ENCODE measurements at places on chromosomes 6 and 20. TPM values are rescaled to one million over a fixed set of nuclear protein-coding genes. Genes with fewer than 3 reads are reported as not detected.

The LY6G6F gene
- total RNA-seq: not detected

DNA sequence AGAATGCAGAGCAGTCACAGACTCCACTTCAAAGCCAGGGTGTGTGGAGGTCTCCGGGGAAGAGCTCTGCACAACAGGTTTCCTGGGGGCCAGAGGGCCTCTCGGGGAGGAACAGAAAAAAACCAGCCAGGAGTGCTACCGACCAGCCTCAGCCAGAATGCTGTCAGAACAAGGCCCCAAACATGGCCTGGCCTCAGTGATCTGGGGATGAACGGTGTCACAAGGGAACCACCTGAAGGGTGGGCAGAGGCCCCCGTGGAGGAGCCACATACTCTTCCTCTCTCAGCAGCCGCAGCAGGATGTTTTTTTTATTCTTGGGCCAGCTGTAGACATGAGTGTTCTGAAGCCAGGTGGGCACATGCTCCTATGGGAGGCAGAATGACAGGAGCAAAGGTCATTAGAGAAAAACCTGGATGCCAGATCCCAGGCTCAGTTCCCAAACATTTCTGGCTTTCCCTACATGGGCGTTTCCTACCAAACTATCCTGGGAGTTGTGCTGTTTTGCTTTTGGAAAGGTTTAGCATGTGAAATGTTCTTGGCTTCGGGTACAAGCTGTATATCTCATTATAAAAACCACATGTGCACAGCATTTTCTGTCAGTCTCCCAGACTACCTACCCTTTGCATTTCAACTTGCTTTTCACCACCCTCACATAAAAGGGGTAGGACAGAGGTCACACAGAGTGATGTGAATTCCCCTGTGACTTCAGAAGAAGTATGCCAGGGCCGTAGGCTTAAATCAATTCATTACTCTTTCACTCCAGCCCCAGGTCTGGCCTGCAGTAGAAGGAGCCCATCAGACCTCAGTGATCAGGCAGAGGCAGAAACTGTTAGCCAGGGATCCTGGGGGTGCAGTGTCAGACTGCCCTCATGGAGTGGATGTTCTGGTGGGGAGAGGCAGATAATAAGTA lies 46.2 kb downstream of the TRAF3IP2 start:
- no peak for DNase-seq

The SDC4 gene
- total RNA-seq: 28.1 TPM

GRCh38 chr6:93721386-93722048 lies 302.2 kb upstream of the EPHA7 start:
- DNase-seq: no peak

The PRSS16 gene
- 1.3 TPM for total RNA-seq

The SLC22A2 gene
- not detected for total RNA-seq

GRCh38 chr6:36753671-36754405 lies 56.2 kb downstream of the RAB44 start:
- no peak for DNase-seq

DNA sequence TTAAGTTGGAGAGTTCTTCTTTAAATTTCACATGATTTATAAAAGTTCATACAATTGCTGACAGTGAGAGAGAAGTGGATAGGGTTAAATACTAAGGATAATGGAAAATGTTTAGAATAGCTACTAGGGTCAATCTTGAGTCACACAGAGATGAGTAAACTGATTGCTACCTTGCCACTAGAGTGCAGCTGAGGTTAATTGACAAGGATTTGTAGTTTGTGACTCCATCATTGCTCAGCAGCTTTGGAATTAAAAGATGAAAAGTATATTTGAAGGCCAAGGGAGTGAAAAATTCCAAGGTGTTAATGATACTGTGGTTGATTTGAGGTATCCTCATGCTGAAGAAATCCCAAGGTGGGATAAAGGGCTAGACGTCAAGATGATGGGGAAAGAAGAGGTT lies 524.0 kb downstream of the UTRN start:
- no peak for DNase-seq

DNA sequence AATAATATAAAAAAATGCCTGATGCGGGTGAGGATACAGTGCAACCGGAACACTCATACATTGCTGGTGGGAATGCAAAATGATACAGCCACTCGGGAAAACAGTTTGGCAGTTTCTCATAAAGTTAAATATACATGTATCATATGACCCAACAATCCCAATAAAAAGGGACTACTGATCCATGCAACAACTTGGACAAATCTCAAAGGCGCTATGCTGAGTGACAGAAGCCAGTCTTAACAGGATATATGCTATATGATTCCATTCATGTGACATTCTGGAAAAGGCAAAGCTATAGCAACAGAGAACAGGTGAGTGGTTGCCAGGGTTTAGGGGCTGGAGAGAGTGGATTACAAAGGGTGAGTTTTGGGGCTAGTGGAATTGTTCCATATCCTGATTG lies 170.2 kb upstream of the MLN start:
- no peak for DNase-seq

DNA sequence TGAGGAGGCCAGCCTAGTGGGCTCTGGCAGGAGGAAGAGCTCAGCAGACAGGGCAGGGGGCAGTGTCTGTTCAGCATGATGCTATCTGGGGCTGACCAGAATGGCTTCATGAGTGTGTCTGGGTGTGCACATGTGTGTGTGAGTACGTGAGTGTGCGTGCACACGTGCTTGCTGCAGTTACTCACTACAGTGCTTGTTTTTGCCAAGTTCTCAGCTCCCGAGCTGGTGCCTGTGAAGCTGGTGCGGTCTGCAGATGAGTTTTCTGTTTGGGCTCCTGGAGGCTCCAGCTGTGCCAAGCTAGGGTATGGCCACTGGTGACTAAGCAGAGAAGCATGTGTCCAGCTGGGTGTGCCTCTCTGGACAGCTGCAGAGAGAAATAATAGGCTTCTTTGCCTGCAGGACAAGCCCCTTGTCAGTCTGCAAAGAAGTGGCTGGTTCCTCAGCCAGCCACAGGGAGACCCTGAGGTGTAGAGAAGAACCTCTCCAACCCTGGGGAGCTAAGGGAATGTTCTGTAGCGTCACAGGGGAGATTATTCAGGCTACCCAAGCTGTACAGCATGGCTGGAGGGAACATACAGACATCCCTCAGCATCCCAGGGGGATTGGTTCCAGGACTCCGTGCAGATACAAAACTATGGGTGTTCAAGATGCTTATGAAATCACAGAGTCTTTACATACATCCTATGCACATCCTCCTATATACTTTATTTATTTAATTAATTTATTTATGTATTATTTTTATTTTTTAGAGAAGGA lies 40.2 kb upstream of the FAM50B start:
- no peak for DNase-seq

GRCh38 chr20:24236201-24236600 lies 233.2 kb upstream of the SYNDIG1 start:
- no peak for DNase-seq

DNA sequence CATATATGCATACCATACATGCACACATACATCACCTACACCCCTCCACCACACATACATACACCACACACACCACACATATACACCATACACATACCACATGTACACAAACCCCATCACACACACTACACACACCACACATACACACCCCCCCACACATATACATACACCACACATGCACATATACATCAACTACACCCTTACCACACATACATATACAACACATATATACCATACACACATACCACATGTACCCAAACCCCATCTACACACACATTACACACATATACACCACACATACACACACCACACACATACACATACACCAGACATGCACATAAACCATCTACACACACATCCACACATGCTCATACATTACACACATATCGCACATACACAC lies 52.7 kb downstream of the DAAM2 start:
- no peak for DNase-seq

- no peak for DNase-seq
These were observed 1.3 kb upstream of the NDUFAF4 start for GRCh38 chr6:96899019-96899418.

DNA sequence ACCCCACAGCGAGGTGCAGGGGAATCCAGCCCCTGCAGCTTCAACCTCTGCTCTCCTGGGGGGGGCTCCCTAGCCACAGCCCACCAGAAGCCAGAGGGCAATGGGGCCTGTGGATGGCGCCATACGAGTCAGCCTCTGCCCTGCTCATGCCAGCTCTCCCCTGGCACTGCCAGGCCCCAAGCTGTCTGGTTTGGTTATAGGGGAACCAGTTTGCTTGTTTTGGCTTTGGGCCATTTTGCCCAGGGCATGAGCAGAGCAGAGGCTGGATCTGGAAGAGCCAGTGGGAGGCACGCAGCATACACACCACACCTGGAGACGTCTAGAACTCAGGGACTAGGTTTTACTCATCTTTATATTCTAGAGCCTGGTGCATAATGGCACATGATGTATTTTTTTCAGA lies 66.7 kb upstream of the SLC22A16 start:
- no peak for DNase-seq

The SGK1 gene
- 27.9 TPM for total RNA-seq

GRCh38 chr6:121925534-121926255 lies 473.8 kb upstream of the HSF2 start:
- DNase-seq: no peak

DNA sequence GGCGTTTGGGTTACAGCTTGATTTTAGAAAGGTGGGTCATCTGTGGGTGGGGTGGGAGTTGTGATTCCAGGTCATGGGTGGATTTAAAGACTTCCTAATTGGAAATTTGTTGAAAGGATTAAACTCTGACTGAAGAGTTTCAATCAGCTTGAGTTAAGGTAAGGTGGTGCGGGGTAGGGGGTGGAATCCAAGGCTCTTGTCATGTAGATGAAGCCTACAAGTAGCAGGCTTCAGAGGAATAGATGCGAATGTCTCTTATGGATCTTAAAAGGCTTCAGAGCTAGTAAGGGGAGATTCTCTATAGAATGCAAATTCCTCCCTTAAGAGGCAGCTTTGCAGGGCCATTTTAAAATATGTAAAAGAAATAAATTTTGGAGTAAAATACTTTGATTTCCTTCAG lies 645.3 kb downstream of the FRK start:
- no peak for DNase-seq

DNA sequence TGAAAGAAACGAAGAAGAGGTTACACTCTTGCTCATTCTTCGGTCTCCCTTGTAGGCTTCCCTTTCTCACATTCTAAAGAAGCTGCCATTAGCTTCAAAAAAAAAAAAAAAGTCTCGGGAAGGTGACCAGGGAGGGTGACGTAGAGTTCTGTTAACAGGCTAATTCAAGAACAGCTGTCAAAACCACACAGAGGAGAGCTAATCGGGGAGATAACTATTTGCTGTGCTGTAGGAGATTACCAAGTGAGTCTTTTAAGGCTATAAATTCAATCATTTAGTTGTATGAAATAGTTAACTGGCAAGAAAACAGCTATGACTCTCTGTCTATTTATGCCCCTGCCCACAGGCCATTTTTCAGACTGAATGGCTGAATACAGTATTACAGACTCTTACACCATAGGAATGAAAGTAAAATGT lies 256.8 kb downstream of the SYNE1 start:
- no peak for DNase-seq

GRCh38 chr6:146472918-146473317 lies 70.7 kb upstream of the RAB32 start:
- no peak for DNase-seq

GRCh38 chr6:27642744-27643456 lies 170.0 kb upstream of the ZNF184 start:
- no peak for DNase-seq

The LATS1 gene
- 30.8 TPM for total RNA-seq

All from activated CD4-positive, alpha-beta memory T cell treated with anti-CD3 and anti-CD28 coated beads, Interleukin-2, amount 10 ng/mL, durations not matched to agents 7 days and 5 days (primary cell).